Vagina (tissue), 2 donors: ENCODE measurements at places on chromosomes 2 and 18. TPM values are rescaled to one million over a fixed set of nuclear protein-coding genes. Genes with fewer than 3 reads are reported as not detected.
A peak's percentile ranks its signal among the peaks of the same experiment; 100 is the strongest.

The SCN3A gene
- total RNA-seq = 2.0 TPM

The ANKRD36B gene
- 53.0 TPM for total RNA-seq

The PPP1R1C gene
- total RNA-seq = not detected

DNA sequence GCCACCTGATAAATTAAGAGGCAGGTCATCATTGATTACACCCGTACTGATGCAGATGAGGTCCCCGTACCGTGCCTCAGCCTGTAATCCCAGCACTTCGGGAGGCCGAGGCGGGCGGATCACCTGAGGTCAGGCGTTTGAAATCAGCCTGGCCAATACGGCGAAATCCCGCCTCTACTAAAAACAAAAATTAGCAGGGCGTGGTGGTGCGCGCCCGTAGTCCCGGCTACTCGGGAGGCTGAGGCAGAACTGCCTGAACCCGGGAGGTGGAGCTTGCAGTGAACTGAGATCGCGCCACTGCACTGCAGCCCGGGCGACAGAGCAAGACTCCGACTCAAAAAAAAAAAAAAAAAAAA, 683 bp upstream of the ENOSF1 start:
- peak overlapping the region; percentile 56 for H3K4me3 ChIP-seq
- no peak for DNase-seq
- no peaks in the 10 kb centered on the region for H3K36me3 ChIP-seq
- peak overlapping the region; percentile 47 for H3K27ac ChIP-seq
- no peaks in the 10 kb centered on the region for H3K27me3 ChIP-seq

DNA sequence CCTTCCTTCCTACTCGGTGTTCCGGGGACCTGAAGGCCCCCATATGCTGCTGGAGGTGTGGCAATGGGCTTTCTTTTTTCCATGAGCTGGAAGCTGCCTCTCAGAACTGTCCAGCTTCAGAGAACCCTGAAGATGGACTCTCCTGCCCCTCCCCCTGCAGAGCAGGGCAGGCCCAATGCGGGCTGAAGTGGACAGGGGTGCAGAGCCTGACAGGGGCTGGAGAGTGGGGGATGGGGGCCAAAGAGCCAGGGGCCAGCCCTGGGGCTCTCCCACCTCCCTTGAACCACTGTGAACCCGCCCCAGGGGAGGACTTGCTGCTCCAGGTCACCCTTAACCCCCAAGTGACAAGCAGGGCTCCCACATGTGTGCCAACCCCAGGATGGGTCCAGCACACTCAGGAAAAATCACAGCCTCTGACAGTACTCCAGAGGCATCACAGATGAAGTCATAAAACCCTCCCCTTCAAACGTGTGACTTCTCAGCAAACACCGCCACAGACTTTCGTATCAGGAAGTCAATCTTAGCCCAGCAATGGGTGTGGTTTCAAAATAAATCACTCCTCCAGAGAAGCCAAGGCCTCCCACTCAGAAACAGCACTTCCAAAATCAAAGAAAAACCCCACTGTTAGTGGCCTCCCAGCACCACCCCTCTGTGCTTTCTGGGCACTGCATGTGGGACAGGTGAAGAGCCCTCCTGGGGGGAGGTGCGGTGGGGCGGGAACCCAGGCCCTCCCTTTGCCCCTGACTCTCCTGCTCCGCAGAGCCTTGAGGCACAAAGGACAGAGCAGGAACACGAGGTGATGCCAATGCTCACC, 135.8 kb downstream of the HDAC4 start:
- H3K4me1 ChIP-seq = peaks cover 78% of the 10 kb centered on the region
- H3K4me3 ChIP-seq = no peak overlapping the region
- H3K27me3 ChIP-seq = no peaks in the 10 kb centered on the region
- no peaks in the 10 kb centered on the region for H3K36me3 ChIP-seq
